ENCODE measurements at places on chromosomes 5 and 9.

DNA sequence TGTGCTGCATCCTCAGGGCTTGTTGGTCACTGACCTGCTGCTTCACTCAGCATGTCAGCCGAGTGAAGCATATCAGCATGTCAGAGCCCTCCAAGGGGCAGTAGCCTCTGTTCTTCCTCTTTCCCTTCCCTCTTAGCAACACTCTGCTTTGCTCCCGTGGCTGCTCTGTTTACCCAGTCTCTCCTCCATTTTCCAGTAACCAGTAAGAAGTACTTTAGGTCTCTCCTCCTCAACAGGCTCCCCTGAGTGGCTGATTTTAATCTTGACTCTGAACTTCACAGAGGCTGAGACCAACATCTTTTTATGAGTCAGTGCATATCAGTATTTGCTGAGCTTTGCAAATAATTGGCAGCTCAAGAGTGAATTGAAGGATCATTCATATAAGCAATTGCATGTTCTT lies 18.6 kb upstream of the ADRB2 start:
- peak; percentile 29 for DNase-seq

- no peak for DNase-seq
Measured at GRCh38 chr5:43569236-43569746, 12.4 kb upstream of the PAIP1 start.

DNA sequence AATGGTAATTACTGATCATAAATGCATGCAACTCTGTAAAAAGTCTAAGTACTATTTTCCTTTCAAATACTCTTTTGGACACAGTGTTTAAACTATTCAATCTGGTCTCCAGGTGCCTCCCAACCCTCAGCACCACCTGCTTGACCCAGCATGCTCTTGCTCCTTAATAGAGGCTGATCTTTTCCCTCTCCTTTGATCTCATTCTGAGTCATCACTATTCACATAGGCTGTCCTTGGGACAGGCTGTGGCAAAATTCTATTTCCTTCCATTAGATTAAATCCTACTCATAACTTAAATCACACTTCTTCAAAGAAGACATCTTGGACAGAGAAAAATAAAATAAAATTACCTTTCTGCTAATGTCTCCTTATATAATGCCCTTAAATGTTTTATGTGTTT lies 199.4 kb upstream of the ST8SIA4 start:
- DNase-seq: no peak

GRCh38 chr5:141695627-141696215 lies 13.7 kb upstream of the ARAP3 start:
- no peak for DNase-seq

DNA sequence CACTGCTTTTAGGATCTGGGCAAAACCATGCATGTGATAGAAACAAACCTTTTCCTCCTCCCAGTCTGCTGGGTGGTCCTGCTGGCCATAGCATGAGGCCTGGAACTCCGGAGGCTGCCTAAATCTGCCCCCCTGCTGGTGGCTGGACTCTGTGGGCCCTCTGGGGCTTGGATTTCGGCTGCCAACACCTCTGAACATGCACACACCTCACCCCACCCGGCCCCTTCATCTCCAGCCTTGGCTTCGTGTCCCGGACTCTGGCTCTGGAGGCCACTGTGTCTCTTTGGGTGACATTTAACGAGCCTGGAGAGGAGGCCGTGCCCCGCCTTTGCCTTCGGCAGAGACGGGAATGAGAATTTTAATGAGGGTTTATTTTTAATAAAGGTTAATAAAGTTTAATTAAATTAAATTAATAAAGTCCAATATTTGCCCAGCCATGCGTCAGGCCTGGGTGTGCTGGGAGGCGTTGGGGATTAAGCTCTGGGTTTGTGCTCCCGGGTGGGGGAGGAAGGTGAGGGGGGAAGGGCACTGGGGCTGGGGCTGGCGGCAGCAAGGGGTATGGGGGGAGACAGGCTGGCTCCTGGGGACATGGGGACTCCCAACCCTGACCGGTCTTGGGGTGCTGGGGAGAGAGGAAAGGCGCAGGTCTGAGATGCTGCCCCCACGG lies 251.8 kb downstream of the PBX3 start:
- DNase-seq: no peak

Data from CD4-positive, alpha-beta T cell treated with Interleukin-15 for 4 hours (primary cell).